MM.1S (cell line): ENCODE measurements at places on chromosomes 3 and 15.

GRCh38 chr3:25155652-25156471 is 272.2 kb upstream of the RARB start:
- no peak overlapping the region for H3K4me3 ChIP-seq
- H3K27ac ChIP-seq: no peak overlapping the region
- DNase-seq: no peak

GRCh38 chr15:63013052-63013808 is 29.3 kb upstream of the TPM1 start:
- no peak overlapping the region for H3K27ac ChIP-seq
- DNase-seq: no peak
- no peak overlapping the region for H3K4me3 ChIP-seq
- no peaks in the 10 kb centered on the region for H3K4me1 ChIP-seq
- no peaks in the 10 kb centered on the region for H3K27me3 ChIP-seq

GRCh38 chr3:184366619-184367289 is 5.2 kb downstream of the POLR2H start:
- no peaks in the 10 kb centered on the region for H3K27me3 ChIP-seq
- 0 out of 2 replicates have a peak, but pooled peaks cover 6% of the 10 kb centered on the region for H3K4me1 ChIP-seq
- H3K36me3 ChIP-seq: peaks cover 15% of the 10 kb centered on the region; the same call in 1 of the 2 replicates
- no peak for DNase-seq

- peak; percentile 75 for DNase-seq
- no peaks in the 10 kb centered on the region for H3K36me3 ChIP-seq
- H3K27me3 ChIP-seq: no peaks in the 10 kb centered on the region
- no peaks in the 10 kb centered on the region for H3K4me1 ChIP-seq
- no peak overlapping the region for H3K27ac ChIP-seq
Measured at GRCh38 chr15:23877502-23878412, 190.7 kb upstream of the NDN start.

GRCh38 chr3:105365081-105365390 is 1.7 kb upstream of the ALCAM start:
- peaks cover 6% of the 10 kb centered on the region; the same call in 1 of the 2 replicates for H3K27me3 ChIP-seq
- H3K4me1 ChIP-seq: 0 out of 2 replicates have a peak, but pooled peaks cover 3% of the 10 kb centered on the region
- no peak overlapping the region for H3K4me3 ChIP-seq

DNA sequence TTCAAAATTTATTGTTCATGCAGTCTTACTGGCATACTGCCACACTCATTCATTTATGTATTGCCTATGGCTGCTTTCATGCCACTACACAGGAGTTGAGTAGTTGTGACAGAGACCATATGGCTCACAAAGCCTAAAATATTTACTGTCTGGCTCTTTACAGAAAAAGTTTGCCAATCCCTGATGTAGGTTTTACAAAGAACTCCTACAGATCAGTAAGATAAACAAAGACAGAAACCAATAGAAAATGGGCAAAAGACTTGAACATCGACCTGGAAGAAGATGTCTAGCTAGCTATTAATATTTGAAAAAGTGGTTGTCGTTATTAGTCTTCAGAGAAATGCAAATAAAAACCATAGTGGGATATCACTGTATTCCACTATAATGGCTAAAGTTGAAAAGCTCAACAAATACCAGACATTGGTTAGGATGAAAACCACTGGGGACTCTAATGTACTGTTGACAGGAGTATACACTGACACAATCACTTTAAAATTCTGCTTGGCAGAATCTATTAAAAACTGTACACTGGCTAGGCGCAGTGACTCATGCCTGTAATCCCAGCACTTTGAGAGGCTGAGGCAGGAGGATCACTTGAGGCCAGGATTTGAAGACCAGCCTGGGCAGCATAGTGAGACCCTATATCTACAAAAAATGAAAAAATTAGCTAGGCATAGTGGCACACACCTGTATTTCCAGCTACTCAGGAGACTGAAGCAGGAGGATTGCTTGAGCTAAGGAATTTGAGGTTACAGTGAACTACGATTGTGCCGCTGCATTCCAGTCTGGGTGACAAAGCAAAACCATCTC is 87.7 kb downstream of the NEO1 start:
- H3K27me3 ChIP-seq: no peaks in the 10 kb centered on the region
- H3K4me3 ChIP-seq: no peak overlapping the region
- no peak overlapping the region for H3K27ac ChIP-seq
- no peaks in the 10 kb centered on the region for H3K4me1 ChIP-seq
- H3K36me3 ChIP-seq: no peaks in the 10 kb centered on the region
- no peak for DNase-seq

DNA sequence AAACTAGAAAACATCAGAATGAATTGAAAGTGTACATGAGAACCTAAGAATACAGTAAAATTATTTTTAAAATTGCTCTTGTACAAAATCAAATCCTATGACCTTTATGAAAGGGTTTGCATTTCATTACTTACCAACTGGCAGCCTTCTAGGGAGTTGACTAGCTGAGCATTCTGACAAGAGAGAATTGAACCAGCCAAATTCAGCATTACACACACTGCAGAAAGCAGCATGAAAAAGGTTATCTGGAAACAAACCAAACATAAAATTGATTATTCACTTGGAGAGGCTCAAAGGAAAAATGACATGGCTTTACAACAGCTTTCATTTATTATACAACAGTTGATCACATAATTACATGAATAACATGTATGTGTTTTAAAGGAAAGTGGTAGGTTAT is 17.4 kb downstream of the NSMCE3 start:
- H3K36me3 ChIP-seq: no peaks in the 10 kb centered on the region
- DNase-seq: no peak
- H3K27ac ChIP-seq: no peak overlapping the region
- H3K4me3 ChIP-seq: no peak overlapping the region
- no peaks in the 10 kb centered on the region for H3K27me3 ChIP-seq

- no peaks in the 10 kb centered on the region for H3K36me3 ChIP-seq
- H3K4me3 ChIP-seq: no peak overlapping the region
- no peaks in the 10 kb centered on the region for H3K27me3 ChIP-seq
- no peaks in the 10 kb centered on the region for H3K4me1 ChIP-seq
Measured at GRCh38 chr3:170792471-170792870, 77.5 kb downstream of the RPL22L1 start.
